H54 (cell line): ENCODE measurements at places on chromosomes 11 and 22.

DNA sequence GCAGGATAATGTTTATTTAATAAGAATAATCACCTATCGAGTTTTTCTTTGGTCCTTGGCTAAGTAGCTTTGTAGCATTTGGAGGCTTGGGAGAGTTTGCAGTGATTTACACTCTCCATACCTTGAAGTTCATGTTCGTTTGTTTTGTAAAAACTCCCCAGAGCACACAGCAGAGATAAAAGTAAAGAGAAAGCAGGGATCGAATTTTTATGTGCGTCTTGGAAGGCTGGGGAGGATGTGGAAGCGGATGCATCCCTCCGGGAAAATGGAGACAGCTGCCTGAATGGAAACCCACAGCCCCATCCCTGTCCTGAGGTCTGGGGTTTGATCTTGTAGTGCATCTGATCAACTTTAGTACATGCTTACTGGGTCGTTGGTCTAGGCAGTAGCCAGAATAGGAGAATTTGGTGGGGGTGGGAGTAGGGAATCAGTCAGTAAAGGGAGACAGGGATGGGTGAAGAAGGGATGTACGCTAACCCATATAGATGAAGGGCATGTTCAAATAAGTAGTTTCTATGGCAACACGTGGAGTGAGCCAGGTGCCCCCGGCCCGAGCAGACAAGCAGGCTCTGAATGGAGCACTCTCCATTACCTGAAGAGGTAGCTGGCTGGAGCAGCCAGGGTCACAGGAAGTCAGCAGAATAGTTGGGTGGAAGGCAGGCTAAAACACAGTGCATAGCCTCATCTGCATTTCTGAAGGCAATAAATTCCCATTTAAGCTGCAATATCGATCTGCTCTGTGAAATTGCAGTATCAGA is 147.8 kb downstream of the COMMD9 start:
- no peak for DNase-seq

DNA sequence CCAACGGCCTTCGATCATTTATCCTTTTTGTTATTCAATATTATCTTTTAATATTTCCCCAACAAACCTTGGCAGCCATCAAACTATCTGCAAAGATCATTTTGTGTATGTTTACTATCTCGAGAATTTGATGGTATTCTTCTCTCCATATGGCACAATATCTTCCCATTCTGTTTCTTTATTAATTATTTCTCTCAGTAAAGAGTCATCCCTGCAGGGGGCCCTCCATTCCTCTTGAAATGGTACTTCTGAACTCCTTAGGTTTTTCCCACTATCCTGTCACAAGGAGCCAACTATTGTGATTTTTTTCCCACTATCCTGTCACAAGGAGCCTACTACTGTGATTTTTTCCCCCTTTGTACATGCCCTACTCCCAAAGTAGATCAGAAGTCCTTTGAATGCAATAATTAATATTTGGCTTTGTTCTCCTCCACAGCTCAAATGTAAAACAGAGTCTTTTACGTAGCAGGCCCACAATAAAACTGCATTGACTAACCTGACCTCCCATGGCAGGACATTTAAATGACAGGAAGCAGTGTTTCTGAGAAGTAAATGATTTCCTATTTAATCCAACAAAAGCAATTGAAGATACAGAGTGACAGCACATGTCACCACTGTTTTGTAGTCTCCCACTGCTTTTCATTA is 43.3 kb downstream of the PDGFD start:
- DNase-seq: no peak

GRCh38 chr11:59106363-59107336 is at the start of gene FAM111B:
FAM111B (plus strand) TSS chr11:59107237; CDS start chr11:59109626, 2,389 bp downstream.
- DNase-seq: peak; percentile 86

- no peak for DNase-seq
Observed at GRCh38 chr11:22163394-22163797, 29.5 kb upstream of the ANO5 start.

- no peak for DNase-seq
Observed at GRCh38 chr11:33716243-33716642, 15.6 kb upstream of the C11orf91 start.

- DNase-seq: no peak
Observed at GRCh38 chr11:33976495-33977199, 74.9 kb upstream of the CAPRIN1 start.

DNA sequence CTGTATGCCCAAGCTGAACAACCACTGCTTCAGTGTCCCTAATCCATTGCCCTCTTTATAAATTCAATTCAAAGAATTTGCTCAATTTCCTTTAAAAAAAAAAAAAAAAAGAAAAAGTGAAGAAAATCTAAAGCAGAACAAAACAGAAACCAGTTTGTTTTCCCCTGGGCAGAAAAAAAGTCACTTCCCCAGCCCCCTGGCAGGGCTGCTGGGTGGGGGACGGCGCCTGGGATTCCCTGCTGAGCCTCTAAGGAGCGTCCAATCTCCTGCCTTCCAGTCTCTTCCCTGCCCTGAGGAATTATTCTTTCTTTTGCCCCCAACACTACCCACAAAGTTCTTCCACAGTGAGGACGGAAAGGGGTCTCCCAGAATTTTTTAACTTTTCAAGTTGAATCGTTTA is 23.9 kb downstream of the DKK3 start:
- DNase-seq: no peak

GRCh38 chr22:17012267-17012666 is 4.2 kb upstream of the GAB4 start:
- no peak for DNase-seq

GRCh38 chr11:78660471-78660870 is 85.8 kb upstream of the NARS2 start:
- peak; percentile 57 for DNase-seq

- no peak for DNase-seq
Observed at GRCh38 chr11:78254268-78254667, 65.5 kb downstream of the USP35 start.

DNA sequence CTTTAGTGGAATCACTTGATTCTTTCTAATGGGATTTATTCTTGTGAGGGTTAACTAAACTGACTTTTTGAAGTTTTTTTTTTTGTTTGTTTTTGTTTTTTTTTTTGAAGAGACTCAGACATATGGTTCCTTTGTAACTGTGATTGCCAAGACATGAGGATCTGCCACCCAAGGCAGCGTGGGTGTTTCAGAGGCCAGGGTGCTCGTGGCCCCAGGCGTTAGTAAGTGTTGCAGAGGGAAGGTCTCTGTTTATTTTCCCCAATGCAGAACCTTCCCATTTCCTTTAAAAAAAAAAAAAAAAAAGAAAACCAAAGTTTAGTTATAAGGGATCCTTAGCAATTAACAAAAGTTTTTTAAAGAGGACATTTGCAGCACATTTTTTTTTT is 94.8 kb downstream of the CTTN start:
- no peak for DNase-seq

DNA sequence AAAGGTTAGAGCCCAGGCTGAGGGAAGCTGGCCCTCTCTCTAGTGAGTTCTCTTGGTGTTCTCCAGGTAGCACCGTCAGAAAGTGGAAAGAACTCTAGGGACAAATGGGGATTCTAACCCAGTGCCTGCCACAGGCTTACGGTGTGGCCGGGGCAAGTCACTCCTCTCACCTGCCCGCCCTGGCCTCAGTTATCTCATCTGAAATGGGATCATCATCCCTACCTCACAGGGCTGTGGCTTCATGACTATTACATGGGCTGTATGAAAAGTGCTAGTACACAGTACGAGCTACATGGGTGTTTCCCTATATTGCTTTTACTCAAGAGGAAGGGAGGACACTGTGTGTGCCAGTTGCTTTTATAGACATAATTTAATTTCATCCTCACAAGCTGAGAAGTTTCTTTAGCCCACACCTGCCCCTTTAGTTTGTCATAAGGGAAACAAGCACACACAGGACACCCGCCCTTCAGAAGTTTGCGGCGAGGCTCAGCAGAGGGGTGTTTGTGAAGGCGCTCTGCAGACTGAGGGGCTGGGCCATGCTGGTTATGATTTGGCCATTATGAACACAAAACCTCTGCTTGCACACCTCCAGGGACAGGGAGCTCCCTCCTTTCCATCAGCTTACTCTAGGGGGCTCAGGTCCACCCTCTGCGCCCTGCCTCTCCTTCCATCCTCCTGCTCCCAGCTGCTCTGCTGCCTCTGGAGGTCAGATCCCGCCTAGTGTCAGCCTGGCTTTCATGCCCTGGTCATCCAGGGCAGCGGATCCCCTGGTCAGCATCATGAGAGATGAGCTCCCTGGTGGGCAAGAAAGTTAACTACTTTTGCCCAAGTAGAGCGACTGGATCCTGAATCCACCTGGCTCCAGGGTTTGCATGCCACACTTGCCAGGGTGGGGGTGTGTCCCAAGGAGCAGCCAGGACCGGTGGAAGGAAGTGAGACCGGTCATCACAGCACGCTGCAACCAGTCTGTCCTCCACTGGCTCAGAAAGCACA is 1.2 kb downstream of the KLHL35 start:
- no peak for DNase-seq

GRCh38 chr11:104531075-104531474 is 367.1 kb upstream of the PDGFD start:
- no peak for DNase-seq

DNA sequence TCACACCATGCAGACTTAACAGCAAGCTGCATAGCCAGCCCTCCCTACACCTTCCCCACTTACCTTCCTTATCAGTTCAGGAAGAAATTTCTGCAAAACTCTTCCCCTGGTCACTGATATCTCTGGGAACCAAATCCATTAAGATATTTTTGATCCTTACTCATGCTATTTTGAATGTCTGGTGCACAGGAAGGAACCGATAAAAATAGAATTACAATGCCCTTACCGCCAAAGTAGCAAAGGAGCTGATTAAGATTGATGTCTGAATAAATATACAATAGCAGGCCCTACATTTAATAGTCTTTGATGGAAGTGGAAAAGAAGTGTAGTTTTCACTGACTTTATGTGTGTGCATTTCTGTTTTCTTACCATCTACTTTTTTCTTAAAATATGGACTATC is 117.3 kb downstream of the MPPED2 start:
- DNase-seq: no peak

DNA sequence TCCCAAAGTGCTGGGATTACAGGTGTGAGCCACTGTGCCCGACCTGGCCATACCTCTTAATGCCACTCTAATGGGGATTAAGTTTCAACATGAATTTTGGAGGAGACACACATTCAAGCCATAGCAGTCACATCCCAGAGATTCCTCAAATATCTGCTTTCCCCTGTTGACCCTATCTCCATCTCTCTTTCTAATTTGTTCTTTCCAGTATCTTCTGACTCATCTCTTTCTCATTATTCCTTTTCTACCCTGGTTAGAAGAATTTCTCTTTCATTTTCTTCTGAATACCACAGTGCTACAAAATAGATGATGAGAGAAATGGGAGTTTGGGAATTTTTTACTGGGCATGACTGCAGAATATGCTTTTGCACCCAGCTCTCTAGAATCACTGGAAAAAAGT is 5.1 kb downstream of the OR10V1 start:
- DNase-seq: no peak

DNA sequence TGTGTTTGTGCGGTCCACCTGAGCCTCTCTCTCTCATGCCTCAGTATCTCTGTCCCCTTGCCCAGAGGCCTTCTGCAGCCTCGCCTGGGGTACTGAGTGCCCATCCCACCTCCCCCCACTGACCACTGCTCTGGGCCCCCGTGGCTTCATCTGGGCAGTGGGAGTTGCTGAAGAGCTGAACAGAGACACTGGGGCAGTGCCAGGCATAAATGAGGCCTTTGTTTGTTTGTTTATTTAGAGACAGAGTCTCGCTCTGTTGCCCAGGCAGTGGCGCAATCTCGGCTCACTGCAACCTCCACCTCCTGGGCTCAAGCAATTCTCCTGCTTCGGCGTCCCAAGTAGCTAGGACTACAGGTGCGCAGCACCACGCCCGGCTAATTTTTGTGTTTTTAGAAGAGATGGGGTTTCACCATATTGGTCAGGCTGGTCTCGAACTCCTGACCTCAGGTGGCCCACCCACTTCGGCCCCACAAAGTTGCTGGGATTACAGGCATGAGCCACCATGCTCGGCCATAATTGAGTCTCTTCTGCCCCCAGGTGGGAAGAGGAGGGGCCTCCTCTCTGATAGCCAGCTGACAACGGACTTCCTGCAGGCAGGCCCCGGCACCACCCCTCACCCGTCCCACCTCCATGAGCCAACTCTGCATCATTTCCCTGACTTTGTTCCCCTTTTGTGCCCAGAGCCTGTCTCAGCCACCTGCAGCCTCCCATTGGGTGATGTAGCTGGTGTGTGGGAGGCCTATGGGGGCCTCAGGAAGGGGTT is 9.3 kb downstream of the CRYBB3 start:
- no peak for DNase-seq

DNA sequence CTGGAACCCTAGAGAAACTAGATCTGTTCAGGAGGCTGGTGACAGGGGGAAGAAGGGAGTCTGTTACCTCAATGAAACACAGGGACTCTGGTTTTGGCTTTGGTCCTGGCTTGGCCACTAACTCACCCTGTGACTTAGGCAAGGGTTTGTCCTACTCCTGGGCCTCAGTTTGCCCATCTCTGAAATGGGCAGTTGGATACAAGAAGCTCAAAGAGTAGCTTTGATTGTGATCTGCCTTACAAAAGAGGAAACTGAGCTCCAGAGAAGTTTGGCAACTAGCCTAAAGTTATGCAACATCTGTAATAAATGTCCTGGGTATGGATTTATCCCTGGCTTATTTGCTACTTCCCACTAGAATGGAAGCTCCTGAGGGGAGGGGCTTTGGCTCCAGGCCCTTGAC is 24.0 kb upstream of the LMO1 start:
- no peak for DNase-seq

GRCh38 chr11:69870766-69871165 is 51.5 kb upstream of the FGF3 start:
- DNase-seq: no peak

GRCh38 chr11:109819410-109819809 is 273.8 kb upstream of the ZC3H12C start:
- no peak for DNase-seq
